ENCODE measurements at places on chromosomes 12 and 14. TPM values are rescaled to one million over a fixed set of nuclear protein-coding genes. Genes with fewer than 3 reads are reported as not detected.

GRCh38 chr12:131283191-131283861 is 329.6 kb downstream of the ADGRD1 start:
- no peak for DNase-seq

DNA sequence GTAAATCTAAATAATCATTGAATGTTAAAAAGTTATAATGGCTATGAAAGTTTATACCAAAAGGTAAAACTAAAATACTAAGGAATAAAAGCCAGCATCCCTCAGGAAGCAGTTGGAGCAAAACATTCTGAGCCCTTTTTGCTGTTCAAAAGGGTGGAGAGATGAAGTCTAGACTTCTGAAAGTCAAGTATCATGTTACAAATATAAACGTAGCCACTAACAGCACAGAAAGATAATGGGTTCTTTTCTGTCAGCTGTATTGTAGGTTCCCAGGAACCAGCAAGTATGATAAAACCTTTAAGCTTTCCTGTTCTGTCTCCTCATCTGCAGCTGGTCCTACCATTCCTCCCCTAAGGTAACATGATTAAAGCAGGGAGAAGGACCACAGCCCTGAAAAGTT is 16.4 kb upstream of the PLD4 start:
- no peak for DNase-seq

GRCh38 chr14:97277711-97278110 is 480.5 kb downstream of the VRK1 start:
- no peak for DNase-seq

GRCh38 chr12:102682366-102683289 is 202.3 kb upstream of the IGF1 start:
- no peak for DNase-seq

DNA sequence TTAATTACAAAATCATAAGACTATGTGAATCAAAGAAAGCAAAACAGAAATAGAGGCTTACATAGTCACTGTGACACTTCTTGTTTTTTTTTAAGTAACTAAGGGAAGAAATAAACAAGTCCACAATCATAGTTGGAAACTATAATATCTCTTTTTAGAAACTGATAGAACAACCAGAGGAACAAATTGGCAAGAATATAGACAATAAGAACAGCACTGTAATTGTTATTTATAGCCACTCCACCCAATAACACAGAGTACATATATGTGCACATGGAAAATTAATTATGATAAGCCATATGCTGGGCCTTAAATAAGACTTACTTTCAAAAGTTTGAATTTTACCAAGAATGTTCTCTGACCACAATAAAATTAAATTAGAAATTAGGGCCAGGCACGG is 101.1 kb downstream of the PLEKHG7 start:
- DNase-seq = no peak

DNA sequence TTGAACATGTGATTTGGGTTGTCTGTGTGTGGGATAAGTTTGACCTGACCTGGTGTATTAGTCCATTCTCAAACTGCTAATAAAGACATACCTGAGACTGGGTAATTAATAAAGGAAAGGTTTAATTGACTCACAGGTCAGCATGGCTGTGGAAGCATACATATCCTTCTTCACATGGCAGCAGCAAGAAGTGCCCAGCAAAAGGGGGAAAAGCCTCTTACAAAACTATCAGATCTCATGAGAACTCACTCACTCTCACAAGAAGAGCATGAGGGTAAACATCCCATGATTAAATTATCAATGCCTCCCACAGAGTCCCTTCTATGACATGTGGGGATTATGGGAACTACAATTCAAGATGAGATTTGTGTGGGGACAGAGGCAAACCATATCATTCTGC is 94.0 kb upstream of the PPM1H start:
- no peak for DNase-seq

- no peak for DNase-seq
Measured at GRCh38 chr14:87626266-87626665, 366.7 kb downstream of the GALC start.

DNA sequence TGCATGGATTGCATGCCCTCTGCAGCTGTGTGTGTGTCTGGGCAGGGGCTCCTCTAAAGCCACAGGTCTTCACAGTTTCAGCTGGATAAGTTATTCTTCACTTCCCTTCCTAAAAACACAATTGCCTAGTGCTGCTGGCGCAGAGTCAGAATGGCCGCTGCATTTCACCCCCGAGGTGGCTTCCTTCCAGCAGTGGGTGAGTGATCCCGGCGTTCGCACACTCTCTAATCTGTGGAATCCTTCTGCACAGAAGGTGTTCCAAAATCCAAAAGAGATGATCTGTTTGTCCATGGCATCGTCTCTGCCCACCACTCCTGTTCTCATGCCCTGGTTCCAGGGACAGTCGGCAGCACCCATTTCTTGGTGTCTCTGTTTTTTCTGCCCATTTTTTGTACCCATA is 340.7 kb downstream of the DPF3 start:
- DNase-seq = no peak

- no peak for DNase-seq
Measured at GRCh38 chr12:57031138-57031725, 14.9 kb upstream of the TAC3 start.

Gene KCNH3
- 5.8 TPM for total RNA-seq

DNA sequence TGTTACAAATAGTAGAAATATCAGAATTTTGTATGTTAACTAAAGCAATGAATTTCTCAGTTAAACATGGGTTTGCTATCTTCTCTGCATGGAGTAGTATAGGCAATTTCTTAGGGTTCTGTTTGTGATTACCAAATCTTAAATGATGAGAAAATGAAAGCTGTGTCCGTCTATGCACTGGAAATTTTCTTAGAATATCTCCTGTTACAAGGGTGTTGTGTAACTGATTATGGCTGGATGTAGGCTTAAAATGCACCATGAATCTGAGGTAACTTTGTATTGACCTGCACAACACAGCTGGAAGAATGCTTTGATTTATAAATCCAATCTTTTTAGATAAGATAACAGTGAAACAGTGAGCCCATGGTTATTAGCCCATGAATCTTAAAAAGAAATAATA is 17.8 kb downstream of the TRIP11 start:
- no peak for DNase-seq

Gene MIP
- not detected for total RNA-seq

DNA sequence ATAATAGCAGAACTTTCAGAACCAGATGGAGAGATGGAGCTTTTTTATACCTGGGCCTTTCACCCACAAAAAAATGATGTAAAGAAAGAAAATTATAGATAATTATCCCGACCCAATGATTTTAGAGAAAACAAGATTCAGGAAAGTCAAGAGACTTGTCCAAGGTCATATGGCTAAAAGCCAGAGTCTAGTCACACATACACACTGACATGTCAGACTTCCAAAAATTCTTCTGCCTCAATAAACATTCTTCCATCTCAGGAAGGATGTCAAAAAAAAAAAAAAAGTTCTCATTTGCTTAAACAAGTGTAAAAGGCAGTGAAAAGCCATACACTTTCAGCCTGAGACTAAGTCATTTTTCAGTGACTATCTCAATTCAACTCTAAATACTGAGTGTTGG is 116.0 kb downstream of the PRICKLE1 start:
- no peak for DNase-seq

Gene TAS2R9
- not detected for total RNA-seq
